SK-MEL-5 (cell line): ENCODE measurements at places on chromosomes 5 and 9. TPM values are rescaled to one million over a fixed set of nuclear protein-coding genes. Genes with fewer than 3 reads are reported as not detected.

- DNase-seq, result no peak
Observed at GRCh38 chr5:154300207-154300883, 109.8 kb downstream of the GALNT10 start.

- no peak for DNase-seq
Observed at GRCh38 chr9:34465468-34465867, 6.9 kb downstream of the DNAI1 start.

- no peak for DNase-seq
Observed at GRCh38 chr9:23587903-23588302, 238.1 kb downstream of the ELAVL2 start.

DNA sequence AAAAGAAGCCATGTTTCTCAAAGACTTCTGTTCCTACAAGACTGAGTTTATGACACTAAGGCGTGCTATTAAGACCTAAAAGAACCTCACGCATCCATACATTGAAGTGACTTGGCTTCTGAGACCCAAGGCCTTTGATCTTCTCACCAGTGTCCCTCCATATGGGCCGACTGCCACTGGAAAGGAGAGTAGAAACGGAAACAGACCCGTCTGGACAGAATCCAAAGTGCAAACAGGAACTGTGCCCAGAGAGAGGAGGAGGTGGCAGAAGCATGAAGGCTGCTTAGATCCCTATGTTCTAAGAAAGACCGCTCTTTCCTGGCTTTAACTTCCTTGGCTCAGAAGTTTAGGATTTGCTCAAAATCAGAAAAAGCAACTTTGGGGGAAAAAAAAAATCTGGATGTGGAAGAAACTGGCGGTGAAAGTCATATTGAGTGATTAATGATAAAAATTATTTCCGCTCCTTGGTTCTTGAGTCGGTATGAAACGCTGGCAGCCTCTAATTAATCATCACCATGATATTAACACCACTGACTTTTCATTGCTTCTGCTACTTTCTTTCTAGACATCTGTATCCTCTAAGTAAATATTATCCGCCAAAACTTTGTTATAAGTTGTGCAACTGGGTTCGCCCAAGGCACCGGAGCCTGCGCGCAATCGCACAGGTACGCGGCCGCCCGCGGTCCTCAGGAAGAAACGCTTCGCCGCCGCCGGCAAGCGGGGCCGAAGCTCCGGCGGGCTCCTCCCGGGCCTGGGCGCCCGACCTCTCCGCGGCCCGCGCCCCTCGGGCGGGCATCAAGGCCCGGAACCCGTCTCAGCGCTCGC is 726 bp downstream of the DAP start:
- DNase-seq, result peak; percentile 57

GRCh38 chr5:176785184-176786145 is 24.9 kb upstream of the UNC5A start:
- no peak for DNase-seq

The NUTM2G gene
- total RNA-seq, result not detected in 2 replicates

The BTNL3 gene
- not detected in 2 replicates for total RNA-seq

The STPG3 gene
- total RNA-seq, result not detected in 2 replicates

GRCh38 chr5:15492545-15492944 is 7.4 kb upstream of the FBXL7 start:
- peak; percentile 42 for DNase-seq

- DNase-seq, result no peak
Observed at GRCh38 chr5:157343842-157344790, 78.2 kb downstream of the CYFIP2 start.

The PPP2CA gene
- 123 and 144 TPM in 2 replicates for total RNA-seq

The FREM1 gene
- total RNA-seq, result 0.24 TPM in 1 of 2 replicates, not detected in the other

GRCh38 chr5:177310332-177310731 is 1.4 kb downstream of the MXD3 start:
- no peak for DNase-seq

DNA sequence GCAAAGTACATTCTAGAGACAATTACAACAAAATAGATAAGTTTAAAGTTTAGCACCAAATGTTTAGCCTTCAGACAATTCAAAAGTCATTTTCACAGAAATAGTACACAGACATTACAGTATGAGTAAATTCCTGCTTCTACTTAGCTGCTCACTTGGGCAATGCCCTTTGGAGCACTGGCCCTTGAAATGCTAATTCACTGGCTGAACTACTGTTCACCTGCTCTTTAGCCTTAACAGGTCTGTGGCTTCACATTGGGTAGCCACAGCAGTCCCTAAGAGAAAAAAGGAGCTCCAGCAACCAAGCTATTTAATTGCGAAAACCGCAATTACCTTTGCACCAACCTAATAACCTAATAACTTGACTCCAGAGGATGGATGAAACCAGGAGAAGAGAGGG is 916.2 kb upstream of the DMAC1 start:
- no peak for DNase-seq

The GNA14 gene
- 0.05 and 0.13 TPM in 2 replicates for total RNA-seq

The KIAA0825 gene
- 0.08 and 0.43 TPM in 2 replicates for total RNA-seq

GRCh38 chr5:125603321-125603720 is 819.9 kb upstream of the GRAMD2B start:
- no peak for DNase-seq

The ISL1 gene
- 2.7 and 3.7 TPM in 2 replicates for total RNA-seq

The MRPL41 gene
- 83.9 and 95.9 TPM in 2 replicates for total RNA-seq

- no peak for DNase-seq
Observed at GRCh38 chr5:109005297-109006009, 257.8 kb downstream of the FER start.

DNA sequence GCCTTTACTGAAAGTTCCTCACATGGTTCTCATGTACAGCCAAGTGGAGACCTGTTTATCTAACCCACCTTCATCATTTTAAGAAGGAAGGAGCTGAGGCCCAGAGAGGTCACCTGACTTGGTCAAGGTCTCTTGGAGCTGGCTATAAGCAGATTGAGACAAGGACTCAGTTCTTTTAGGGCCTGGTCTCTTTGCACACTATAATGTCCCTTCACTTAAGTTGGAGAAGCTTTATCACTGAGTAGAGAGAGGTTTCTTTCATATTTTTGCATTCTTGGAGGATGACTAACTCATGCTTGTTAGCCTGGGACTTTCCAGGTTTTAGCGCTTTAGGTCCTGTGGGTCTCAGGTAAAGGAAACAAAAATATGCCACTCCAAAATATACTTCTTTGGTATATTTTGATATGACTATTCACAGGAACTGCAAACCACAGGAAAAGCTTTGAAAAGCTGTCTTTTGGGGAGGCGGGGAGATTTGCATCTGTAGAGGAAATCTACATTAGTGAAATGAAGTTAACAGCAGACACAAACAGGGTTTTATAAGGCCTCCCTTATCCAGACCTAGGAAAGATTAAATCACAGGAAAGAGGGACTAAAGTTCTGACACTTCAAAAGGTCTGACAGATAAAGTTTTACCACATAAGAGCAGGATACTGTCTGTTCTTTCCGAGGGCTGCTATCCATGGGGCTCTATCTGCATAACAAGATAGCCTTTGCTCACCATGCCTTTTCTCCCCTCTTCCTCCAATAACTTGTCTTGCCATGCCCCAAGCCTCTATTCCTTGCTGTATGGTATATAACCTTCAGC is 95.8 kb upstream of the ANKRD55 start:
- peak; percentile 28 for DNase-seq

- no peak for DNase-seq
Observed at GRCh38 chr9:98698856-98699255, 9.9 kb downstream of the GABBR2 start.

The FBN2 gene
- total RNA-seq, result 0.34 and 0.43 TPM in 2 replicates

DNA sequence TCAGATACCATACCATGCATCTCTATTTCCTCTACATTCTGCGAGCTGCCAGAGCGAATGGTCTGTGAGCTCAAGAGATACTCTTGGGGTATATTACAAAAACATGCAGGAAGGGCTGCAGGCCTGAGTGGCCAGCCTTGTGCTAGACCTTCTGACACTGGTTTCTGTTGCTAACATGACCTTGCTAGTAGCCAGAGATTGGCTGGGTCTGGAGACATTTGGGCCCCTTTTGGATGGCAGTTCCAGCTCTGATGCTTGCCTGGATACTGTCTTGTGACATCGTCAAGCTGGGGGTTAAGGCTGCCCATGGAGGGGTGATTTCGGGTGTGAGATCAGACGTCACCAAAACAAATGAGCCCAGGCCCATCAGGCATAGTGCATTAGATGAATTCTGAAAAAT is 56.1 kb upstream of the FSTL4 start:
- no peak for DNase-seq

The LEAP2 gene
- total RNA-seq, result 1.1 and 1.9 TPM in 2 replicates

The TRUB2 gene
- total RNA-seq, result 51.6 and 64.4 TPM in 2 replicates

GRCh38 chr9:110691002-110691549 is 22.5 kb downstream of the MUSK start:
- peak; percentile 5 for DNase-seq

DNA sequence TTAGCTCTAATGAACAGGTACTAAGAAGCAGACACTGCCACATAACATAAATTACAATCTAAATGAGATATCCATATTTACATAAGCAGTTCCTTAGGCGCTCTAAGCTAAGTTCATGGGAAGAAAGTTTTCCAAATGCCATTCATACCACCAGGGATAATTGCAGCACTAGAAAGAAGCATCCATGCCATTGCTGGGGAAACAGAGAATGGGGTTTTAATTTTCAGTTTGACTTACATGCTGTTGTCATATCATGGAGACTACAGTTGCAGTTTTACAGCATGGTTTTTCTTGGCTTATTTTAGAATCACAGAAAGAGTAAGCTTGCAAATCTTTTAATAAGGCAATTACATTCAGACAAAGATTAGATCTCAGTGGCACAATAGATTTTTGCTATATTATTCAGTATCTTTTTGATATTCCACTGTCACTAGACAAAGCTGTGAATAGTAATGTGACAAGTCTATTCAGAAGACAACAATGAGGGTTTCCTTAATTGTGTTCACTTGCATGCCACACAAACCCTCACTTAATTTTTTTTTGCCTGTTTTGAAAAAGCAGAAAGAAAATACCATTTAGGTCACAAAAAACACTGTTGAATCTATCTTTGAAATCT is 108.4 kb upstream of the ELAVL2 start:
- DNase-seq, result no peak

DNA sequence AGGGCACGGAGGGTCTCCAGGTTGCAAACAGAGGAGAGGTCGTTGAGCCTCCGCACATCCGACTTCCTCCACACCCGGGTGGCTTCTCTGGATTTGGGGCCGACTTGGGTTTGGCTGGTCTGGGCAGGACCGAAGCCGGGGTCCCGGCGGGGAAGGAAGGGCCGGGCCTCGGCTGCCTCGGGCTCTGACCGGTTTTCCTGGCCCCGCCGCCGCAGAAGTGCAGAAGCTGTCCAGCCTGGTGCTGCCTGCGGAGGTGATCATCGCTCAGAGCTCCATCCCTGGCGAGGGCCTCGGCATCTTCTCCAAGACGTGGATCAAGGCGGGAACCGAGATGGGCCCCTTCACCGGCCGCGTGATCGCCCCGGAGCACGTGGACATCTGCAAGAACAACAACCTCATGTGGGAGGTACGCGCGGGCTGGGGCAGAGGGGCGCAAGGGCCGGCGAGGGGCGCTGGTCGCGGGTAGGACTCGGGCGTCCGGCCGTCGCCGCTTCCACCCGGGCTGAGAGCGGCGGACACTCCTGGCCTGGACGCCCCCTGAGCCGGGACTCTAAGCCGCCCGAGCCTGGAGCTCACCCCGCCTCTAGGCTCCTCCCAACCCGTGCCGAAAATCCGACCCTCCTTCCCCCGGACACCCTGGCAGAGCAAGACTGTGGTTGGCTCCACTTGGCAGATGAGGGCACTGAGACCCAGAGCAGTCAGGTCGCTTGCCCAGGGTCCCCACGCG is 2.2 kb downstream of the PRDM12 start:
- DNase-seq, result no peak

The MARCOL gene
- 0.16 TPM in 1 of 2 replicates, not detected in the other for total RNA-seq

- no peak for DNase-seq
Observed at GRCh38 chr5:142197781-142198180, 89.2 kb downstream of the NDFIP1 start.

DNA sequence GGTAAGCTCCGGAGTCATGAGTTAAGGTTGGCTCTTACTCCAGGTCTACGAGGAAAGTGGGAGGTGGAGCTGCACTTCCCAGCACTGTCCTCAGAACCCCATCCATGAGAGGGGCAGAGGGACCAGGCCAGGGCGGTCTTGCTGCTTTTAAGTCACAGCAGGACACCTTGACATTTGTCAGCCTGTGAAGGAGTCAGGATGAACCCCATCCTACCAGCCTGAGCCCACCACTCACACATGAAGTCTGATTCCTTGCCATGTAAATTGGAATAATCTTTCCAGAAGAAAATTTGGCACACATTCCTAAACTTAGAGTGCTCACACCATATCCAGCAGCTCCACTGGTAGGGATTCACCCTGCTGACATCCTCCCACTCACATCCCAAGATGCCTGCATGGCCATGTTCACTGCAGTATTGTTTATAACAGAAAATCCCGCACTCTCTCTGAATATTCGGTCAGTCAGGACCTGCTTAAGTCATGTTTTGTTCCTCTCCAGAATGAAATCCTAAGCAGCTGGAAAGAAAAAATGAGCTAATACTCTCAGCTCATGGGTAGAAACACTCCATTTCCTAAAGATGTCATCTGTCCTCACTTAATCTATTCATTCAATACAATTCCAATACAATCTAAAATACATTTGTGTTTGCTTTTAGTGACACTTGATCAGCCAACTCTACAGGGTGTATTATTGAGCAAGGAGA is 79.3 kb upstream of the COL5A1 start:
- DNase-seq, result no peak

The LECT2 gene
- not detected in 2 replicates for total RNA-seq

GRCh38 chr5:132021654-132022053 is 10.2 kb upstream of the ACSL6 start:
- DNase-seq, result no peak

DNA sequence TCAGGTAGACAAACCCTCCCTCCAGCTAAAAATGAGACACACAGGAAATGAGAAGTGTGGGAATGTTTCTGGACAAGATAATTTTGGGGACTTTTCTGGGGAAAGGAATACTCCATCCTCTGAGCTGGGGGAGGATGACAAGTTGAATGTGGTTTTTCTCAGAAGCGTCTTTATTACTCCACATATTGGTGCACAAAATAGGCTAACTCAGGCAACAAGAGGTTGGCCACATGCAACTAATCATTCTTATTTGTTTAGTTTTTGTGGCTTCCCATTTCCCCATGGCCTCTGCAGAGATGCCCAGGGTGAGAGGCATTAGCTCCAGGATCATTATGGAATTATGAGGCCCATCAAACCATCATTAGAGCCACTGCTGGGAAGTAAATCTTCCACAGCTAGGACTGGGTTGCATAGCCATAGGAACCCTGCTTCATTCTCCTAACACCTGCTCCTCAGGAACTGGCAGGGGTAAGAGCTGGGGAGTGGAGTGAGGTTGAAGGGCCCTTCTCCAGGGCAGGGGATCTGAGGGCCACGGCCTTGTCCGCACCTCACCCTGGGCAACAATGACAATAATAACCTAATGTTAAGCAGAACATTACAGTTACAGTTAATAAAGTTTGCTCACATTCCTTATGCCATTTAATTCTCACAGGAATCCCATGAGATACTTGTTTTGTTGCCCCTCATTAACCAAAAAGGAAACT is 9.3 kb upstream of the SIL1 start:
- DNase-seq, result no peak
